ENCODE measurements at places on chromosomes 7 and 10.

DNA sequence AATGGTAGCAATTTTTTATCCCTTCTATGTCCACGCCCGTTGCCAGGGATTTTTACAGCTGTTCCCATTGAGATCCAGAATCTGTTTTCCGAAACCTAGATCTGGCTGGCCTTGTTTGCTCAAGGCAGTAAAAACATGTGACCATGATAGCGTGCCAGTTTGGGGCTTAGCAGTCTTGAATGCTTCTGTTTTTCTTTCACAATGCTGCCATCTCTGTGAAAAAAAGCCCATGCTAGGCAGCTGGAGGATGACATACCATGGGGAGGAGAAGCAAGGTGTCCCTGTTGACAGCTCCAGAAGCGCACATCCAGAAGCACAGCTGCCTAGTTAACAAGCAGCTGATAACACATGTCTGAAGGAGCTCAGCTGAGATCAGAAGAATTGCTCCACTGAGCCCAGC is 2.2 kb upstream of the ZNF92 start:
- no peak for DNase-seq

GRCh38 chr7:14552060-14552459 is 350.5 kb downstream of the DGKB start:
- no peak for DNase-seq

- no peak for DNase-seq
Measured at GRCh38 chr10:86164960-86165630, 201.5 kb downstream of the GRID1 start.

- DNase-seq, result no peak
Measured at GRCh38 chr7:44970523-44971051, 8.2 kb downstream of the MYO1G start.

DNA sequence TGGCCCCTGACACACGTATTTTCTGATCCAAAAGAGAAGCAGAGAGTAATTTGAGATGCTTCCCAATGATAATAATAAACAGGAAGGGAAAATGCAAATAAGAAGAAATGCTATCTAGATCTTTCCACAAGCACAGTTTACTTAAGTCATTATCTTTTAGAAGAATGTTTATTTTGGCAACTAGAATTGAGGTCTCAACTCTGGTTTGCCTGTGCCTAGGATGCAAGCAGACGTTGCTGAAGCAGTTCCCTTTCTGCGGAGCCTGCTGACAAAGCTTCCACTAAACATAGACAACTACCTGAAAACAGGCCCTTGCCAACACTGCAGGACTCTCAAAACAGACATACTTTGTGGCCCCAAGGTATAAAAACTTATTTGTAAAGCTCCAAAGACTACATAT is 315.8 kb upstream of the POM121L12 start:
- no peak for DNase-seq

DNA sequence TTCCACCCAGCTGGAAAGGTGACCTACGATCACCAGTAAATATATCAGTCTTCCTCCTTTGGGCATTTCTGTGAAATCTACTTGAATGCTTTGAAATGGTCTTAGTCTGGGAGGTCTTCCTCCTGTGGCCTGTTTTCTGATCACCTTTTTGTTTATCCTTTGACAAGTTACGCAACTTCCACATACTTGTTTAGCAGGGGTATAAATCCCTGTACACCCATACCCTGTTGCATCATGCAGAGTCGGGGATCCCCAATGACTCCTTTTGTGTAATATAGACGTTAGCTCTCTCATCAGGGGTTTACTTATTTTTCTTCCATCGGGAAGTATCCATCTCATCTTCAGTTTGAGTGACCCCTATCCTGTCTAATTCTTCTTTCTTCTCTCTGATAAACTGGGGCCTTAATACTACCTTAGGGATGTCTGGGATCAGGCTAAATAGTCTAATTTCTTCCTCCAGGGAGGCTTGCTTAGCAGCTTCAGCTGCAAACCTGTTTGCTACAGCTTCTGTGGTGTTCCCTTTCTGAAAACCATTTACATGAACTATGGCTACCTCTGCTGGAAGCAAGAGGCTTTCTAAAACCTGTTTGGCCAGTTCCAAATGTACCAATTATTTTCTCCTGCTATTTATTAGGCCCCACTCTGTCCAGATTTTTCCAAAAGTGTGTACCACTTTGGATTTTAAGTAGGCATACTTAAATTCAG is 25.8 kb downstream of the MAPK8 start:
- no peak for DNase-seq

DNA sequence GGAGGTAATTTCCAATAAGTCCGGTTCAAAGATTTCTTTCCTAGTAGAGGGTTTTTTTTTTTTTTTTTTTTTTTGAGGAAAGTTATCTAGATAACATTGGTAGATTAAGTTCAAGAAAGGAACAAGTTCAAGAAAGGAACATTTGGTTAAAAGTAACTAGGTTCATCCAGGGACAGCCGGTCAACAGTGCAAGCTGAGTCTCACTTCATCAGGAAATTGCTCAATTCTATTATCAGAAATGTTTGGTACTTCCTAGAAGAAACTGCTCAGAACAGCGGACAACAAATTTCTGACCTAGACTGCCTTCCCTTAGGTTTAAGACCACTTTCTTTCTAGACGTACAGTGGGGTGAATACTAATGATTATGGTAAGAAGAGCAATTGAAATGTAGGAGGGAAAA is 3.7 kb upstream of the IL2RA start:
- no peak for DNase-seq

DNA sequence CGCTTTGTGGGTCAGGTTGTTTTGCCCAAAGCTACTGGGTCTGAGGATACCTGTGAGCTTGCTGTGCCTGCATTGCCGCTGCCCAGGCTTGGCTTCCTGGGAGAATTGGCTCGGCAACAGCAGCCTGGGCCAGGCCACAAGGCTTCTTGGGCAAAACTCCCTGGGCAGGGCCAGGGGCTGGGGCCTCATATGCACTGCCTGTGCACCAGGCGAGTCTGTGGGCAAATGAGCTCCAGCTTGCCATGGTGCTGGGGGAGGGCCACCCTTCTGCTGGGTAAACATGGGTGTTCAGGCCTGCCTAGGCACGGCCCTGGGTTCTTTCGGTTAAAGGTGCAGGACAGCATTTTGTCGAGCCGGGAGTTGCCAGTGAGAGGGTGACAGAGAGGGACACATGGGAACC is 19.4 kb downstream of the ZMIZ1 start:
- no peak for DNase-seq

DNA sequence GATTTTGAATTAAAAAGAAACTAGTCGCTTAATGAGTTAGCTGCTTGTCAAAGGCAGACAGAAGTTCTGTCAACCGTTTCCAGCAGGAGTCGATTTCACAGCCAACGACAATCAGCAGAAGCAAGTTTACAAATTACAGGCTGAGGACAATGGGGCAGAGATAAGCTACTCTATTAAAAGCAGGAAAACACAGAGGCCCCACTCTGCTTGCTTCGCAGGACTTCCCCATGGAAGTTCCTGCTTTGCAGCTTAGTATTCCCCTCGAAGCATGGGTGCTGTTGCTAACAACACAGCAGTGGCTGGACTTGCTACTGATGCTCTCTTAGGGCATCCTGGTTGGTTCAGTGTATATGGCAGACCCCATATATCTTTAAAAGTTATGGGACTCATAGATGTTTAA is 50.8 kb upstream of the KLF6 start:
- no peak for DNase-seq

DNA sequence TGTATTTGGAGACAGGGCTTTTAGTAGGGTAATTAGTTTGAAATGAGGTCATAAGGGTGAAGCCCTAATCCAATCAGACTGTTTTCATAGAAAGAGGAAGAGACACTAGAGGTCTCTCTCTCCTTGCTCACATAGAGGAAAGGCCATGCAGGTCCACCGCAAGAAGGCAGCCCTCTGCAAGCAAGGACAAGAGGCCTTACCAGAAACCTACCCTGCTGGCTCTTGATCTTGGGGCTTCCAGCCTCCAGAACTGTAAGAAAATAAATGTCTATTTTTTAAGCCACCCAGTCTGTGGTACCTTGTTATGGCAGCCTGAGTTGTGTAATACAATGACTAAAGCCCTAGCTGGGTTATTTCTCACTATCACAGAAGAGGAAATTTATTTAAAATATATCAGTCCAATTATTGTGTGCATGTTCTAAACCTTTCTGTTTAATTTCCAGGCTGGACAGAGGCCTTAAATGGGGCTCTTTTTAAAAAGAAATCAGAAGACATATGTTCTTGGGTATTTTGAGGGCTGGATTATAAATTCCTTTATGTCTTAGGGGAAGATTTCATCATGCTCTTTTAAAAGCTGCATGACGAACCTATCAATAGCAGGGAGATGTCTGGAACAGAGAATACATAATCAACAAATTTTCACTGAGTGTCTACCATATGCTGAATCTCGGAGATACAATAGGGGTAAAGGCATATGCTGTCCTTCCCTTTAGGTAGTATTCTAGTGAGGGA is 12.9 kb upstream of the TMEM26 start:
- no peak for DNase-seq

DNA sequence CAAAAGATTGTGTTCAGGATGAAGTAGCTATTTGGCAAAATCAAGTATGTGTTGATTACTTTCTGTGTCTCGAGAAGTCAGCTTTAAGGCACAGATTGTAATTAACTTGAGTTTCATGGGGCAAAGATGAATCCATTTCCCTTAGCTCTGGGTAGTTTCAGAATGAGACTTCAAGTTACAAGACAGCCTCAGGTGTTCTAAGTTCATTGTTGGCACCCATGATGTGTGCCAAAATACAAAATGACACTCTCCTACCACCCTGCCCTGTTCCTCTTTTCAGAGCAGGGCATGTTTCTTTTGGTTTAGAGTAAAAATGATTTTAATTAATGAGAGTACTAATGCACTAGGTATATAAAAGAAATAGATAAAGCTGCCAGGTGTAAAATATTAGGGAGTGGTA is 797.6 kb upstream of the POT1 start:
- no peak for DNase-seq

GRCh38 chr7:42035210-42035609 is 201.8 kb downstream of the GLI3 start:
- peak; percentile 29 for DNase-seq

- DNase-seq, result no peak
Measured at GRCh38 chr10:132614431-132615340, 77.1 kb downstream of the INPP5A start.
